Stimulated activated CD8-positive, alpha-beta memory T cell treated with anti-CD3 and anti-CD28 coated beads, Interleukin-12 subunit alpha, Interleukin-12 subunit beta, amount 100 ng/mL, for 1 hour (primary cell): ENCODE measurements at places on chromosomes 1 and 21.

GRCh38 chr1:17907999-17908398 is 152.9 kb downstream of the ACTL8 start:
- no peak for DNase-seq

- DNase-seq: no peak
These were observed 134.7 kb upstream of the KCNJ15 start for GRCh38 chr21:38121888-38122720.

DNA sequence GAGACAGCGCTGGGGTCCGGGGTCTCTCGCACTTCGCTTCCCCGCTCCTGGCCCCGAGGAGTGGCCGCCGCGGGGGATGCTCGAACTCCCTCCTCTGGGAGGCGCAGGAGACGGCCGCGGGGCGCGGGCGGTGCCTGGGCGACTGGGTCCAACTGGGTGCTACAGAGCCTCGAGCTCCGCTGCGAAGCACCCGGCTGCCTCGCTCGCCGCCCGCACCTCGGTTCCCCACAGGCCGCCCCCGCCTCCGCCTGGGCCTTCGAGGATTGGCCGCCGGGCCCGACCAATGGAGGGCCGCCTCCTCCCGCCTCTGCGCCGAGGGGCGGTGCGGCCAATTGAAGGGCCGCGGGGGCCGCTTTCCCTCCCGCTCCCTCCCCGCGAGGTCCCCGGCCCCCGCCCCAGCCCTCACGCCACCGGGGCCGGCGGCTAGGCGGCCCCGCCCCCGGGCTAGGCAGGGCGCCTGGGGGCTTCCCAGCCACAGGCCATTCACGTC is at the start of gene CNN3:
Gene CNN3, minus strand, starts transcription at position 196 of the 490 bp plus-strand sequence. CDS start 216 bp downstream, outside the sequence.
- DNase-seq: peak; percentile 42

GRCh38 chr1:197955486-197956394 is 38.6 kb downstream of the LHX9 start:
- no peak for DNase-seq

GRCh38 chr1:25481625-25482024 is 50.9 kb downstream of the MACO1 start:
- no peak for DNase-seq

- DNase-seq: no peak
These were observed 2.0 kb downstream of the RPL5 start for GRCh38 chr1:92833840-92834239.

- DNase-seq: no peak
These were observed 673 bp downstream of the CD46 start for GRCh38 chr1:207752456-207752998.

DNA sequence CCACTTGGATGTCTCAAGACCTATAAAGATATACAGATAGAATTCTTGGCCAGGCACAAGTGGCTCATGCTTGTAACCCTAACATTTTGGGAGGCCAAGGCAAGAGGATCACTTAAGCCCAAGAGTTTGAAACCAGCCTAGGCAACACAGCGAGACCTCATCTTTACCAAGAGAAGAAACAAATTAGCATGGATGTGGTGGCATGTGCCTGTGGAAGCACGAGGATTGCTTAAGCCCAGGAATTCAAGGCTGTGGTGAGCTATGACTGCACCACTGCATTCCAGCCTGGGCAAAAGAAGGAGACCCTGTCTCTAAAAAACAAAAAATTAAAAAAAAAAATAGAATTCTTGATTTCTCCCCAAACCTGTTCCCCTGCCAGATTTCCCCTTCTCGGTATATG is 8.3 kb downstream of the ASAP3 start:
- DNase-seq: no peak

DNA sequence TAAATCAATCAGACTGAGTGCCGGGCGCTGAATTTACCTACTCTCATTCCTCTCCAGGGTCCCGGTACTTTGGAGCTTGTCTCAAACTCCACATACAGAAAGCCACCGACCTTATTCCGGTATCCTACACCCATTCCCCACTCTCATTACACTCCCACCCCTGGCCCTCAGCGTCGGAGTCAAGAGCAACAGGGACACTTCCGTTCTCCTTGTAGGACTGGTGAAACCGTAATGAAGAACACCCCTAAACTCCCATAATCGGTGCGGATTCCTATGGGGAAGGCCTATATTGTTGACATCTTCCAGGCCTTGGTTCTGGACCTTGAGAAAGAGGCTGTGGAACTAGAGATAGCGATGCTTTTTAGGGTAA is 798 bp downstream of the ZBED6 start:
- DNase-seq: no peak

DNA sequence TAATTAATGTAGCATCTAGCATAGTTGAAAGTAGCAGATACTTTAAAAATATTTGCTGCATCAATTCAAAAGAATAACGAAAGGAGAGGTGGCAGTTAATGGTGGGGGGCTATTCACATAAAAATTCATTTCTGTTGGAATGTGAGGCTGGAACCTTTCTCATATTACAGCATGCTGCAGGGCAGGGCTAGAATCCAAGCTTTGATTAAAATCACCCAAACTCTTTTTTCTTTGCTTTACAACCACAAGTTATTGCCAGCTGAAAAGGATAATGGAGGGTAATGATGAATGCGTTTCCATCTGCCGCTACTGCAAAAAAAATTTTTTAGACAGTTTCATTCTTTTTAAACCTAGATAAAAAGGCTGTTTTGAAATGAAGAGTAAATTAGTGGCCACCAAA is 9.8 kb downstream of the DISP1 start:
- DNase-seq: no peak

- no peak for DNase-seq
These were observed 19.4 kb upstream of the ZNF281 start for GRCh38 chr1:200429221-200429751.

DNA sequence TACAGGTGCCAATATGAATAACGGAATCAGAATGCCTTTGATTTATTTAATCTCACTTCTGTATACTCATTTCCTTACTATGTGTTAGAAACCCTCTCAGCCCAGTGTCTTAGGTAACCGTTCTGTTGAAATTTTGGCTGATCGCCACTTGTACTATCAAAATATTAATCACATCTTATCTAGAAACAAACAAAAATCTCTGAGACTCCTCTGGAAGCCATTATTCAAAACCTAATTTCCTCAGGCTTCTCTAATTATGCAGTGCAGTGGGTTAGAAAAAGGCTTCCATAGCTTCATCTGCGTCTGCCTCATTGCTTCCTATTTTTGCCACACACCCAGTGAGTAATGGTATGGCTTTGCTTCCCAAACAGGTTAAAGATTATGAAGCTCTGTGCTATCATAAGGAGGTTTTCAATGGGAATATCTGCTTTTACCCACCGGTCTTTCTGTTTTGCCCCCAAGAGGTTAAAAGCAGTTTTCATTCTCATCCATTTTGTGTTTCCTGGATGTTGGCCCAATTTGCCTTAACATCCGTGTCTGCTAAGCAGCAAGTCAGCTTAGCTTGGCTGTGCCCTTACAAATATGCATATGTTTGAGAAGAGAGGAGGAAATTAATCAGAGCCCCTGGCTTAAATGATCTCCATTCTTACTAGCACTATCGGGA is 129.6 kb downstream of the RYR2 start:
- no peak for DNase-seq

- DNase-seq: peak; percentile 17
These were observed 36.2 kb upstream of the KCNA10 start for GRCh38 chr1:110554871-110555801.

DNA sequence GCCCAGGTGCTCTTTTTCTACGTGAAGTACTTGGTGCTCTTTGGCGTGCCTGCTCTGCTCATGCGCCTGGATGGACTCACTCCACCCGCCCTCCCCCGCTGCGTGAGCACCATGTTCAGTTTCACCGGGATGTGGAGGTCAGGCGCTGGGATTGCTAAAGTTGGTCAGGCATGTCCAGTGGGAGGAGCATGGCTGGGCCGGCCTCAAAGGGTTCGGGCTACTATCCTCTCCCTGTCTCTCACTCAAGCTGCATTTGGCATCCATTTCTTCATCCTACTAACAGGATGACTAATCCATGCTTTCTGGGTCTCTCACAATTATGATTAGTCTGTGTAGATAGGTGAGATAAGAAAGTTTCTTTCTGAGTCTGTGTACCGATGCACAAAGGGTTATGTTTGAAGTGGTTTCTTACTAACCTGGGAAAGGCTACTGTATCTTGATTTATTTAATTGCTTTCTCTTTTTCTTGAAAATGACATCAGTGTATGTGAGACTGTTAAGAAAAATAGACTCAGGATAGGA is 135.9 kb downstream of the HHAT start:
- no peak for DNase-seq
